Activated T-helper 17 cell treated with anti-CD3 and anti-CD28 coated beads, Interleukin-2, amount 50 U/mL, for 72 hours (primary cell): ENCODE measurements at places on chromosomes 6 and 20. TPM values are rescaled to one million over a fixed set of nuclear protein-coding genes. Genes with fewer than 3 reads are reported as not detected.

Gene SRSF12
- 1.1 TPM for total RNA-seq

Gene MRPL18
- total RNA-seq, result 124 TPM

Gene BNIP5
- not detected for total RNA-seq

Gene C6orf141
- not detected for total RNA-seq

Gene GCNT2
- total RNA-seq, result 0.73 TPM

Gene MAFB
- total RNA-seq, result not detected

Gene BPIFB1
- not detected for total RNA-seq

Gene EEF1A2
- total RNA-seq, result 0.80 TPM

Gene CRISP3
- total RNA-seq, result not detected

Gene SYS1
- 32.9 TPM for total RNA-seq

Gene TDRD6
- not detected for total RNA-seq

Gene OR2B6
- total RNA-seq, result not detected

Gene SEL1L2
- not detected for total RNA-seq

Gene C20orf144
- 0.26 TPM for total RNA-seq

Gene TEAD3
- total RNA-seq, result 1.8 TPM

Gene TMC2
- total RNA-seq, result not detected

DNA sequence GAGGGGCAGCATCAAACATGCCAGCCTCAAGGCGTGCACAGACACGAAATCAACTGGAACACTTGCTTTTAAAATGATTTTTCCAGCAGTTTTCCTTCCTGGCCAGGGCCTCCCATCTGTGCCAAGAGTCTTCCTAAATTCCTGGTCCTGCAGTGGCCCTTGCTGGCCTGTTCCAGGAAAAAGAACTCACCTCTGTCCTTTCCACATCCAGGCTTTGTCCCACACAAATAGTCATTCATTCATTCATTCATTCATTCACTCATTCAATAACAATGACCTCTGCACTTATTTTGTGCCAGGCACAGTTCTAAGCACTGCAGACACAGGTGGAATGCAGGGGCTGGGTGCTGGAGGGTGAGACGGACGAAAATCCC, 89.0 kb upstream of the CCDC167 start:
- no peak for ATAC-seq

DNA sequence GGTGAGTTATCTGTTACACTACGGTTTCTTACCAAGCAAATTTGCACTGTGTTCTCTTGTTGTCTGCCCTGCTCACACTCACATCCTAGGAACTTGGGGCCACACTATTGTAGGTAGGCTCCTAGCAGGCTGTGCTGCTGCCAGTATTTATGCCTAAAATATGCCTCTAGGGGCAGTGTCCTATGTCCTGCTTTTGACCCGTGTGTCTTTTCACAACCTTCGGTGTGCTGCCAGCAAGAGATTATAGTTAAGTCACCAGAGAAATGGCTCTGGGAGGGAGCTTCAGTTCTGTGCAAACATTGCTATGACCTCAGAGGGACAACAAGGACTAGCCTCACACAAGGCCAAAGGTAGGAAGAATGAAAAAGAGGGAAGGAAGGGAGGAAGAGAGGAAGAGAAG, 8.9 kb upstream of the TAAR5 start:
- ATAC-seq, result no peak

DNA sequence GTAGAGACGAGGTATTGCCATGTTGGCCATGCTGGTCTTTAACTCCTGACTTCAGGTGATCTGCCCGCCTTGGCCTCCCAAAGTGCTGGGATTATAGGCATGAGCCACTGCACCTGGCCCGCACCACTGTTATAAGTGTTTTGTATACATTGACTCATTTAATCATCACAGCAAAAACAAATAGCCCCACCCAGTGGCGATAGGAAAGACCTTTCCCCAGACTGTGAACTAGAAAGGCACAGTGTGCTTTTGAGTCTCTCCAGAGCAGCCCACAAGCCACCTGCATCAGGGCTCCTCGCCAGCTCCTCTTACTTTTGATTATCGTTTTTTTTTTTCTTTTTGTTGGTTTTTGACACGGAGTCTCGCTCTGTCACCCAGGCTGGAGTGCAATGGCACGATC, 27.9 kb upstream of the ZFP64 start:
- ATAC-seq, result no peak

- ATAC-seq, result no peak
Measured at GRCh38 chr6:160899671-160900430, 91.7 kb upstream of the MAP3K4 start.

GRCh38 chr20:59810449-59811187, 122.8 kb downstream of the SYCP2 start:
- no peak for ATAC-seq

GRCh38 chr6:147752689-147753403, 244.4 kb downstream of the SAMD5 start:
- no peak for ATAC-seq

DNA sequence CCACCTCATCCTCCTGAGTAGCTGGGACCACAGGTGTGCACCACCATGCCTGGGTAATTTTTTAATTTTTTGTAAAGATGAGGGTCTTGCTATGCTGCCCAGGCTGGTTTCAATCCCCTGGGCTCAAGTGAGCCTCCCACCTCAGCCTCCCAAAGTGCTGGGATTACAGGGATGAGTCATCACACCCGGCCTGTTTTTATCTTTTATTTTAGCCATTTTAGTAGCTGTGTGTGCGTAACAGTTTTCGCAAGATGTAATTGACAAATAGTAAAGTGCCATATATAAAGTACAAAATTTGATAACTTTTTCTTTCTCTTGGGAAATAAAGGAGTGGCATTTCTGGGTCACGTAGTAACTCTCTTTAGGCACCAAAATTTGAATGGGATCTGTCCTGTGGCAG, 21.4 kb downstream of the SNAI1 start:
- ATAC-seq, result no peak

- ATAC-seq, result peak; percentile 4
Measured at GRCh38 chr6:166626177-166627032, 646 bp downstream of the RPS6KA2 start.

DNA sequence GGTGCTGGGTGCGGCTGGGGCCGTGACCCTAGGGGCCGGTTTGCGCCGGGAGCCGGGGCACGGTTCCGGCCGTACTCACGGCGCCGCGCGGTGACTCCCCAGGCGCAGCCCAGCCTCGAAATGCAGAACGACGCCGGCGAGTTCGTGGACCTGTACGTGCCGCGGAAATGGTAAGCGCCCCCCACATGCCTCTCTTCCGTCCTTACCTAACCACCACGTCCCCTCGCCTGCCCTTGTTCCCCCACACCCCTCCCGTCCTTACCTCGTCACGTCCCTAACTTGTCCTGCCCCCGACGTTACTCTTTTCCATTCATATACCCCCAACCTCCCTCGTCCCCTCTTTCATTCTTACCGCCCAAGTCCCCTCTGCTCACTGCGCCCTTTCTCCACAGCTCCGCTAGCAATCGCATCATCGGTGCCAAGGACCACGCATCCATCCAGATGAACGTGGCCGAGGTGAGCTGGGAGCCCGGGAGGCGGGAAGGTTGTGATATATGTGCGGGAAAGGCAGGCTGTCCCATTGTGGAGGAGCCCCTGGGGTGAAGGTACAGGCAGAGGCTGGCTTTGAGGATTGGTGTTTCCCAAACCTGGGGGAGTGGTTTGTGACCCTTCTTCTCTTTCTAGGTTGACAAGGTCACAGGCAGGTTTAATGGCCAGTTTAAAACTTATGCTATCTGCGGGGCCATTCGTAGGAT, 463 bp downstream of the RPS21 start:
- ATAC-seq, result no peak

GRCh38 chr6:136066005-136066404, 184.1 kb downstream of the MTFR2 start:
- ATAC-seq, result no peak

GRCh38 chr20:18992418-18992817, 178.8 kb downstream of the SCP2D1 start:
- ATAC-seq, result no peak

- ATAC-seq, result peak; percentile 70
Measured at GRCh38 chr6:36839749-36840431, 646 bp upstream of the CPNE5 start.

DNA sequence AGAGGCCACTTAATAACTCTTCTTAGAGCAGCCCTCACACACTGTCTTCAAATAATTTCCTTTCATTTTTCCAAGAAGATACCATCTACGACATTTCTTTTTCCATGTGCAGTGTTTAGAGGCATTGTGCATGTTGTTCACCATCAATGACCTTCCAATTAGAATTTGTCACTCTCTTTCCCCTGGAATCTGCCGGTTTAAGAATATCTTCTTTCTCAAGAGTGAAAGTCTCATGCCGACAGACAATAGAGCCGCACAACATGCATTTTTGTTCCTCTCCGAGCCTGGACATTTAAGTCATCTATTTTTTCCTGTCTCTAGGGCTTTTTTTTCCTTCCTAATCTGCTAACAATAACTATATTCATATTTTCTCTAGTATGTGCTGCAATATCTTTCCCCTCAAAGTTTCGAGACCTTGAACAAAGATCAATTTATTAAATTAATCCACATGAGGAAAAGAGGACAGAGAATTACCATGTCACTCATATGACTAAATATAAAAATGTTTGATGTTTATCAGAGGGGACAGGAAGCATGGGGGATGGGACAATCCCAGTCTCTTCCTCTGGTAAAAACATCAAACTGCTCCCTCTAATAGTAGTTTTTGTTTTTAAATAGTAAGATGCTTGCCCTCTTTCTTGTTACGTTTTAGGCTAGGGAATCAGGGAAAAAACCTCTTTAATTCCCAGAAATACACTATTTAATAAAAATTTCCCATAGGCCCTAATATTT, 893.4 kb downstream of the C6orf118 start:
- no peak for ATAC-seq

DNA sequence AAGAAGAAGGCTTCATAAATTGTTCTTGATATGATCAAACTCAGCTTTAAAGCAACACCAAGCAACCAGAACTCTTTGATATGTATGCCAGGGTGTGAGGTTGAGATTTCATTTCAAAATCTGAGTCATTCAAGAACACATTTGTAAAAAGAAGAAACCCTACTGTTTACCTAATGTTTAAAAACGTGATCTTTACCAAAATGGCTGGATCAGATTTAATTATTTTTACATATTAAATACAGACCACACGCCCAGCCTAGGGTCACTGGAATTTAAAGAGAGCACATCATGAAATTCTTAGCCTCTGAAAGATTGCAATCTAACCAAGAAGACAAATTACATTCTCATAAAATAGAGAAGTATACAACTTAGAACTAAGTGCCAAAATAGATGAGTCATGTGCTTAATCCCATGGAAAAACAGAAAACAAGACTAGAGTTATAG, 206.8 kb upstream of the SMLR1 start:
- ATAC-seq, result peak; percentile 48

GRCh38 chr6:72553531-72554511, 68.0 kb upstream of the KCNQ5 start:
- peak; percentile 84 for ATAC-seq

GRCh38 chr6:73631849-73632248, 21.9 kb downstream of the SLC17A5 start:
- ATAC-seq, result no peak

GRCh38 chr6:1770968-1771723, 161.4 kb downstream of the FOXC1 start:
- peak; percentile 94 for ATAC-seq

DNA sequence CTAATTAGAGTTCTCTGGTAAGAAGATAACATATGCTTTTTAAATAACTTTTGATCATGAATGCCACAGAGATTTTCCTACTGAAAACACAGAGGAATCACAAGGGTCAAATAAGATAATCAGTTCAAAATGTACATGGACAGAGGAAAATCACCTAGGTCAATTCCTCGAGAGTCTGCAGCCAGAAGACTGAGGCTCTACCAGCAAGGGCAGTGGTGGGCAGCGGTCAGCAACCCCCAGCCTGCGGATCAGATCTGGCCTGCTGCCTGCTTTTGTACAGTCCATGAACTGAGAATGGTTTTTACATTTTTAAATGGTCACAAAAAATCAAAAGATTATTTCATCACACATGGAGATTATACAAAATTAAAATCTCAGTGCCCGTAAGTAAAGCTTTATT, 79.0 kb downstream of the FYN start:
- ATAC-seq, result no peak

DNA sequence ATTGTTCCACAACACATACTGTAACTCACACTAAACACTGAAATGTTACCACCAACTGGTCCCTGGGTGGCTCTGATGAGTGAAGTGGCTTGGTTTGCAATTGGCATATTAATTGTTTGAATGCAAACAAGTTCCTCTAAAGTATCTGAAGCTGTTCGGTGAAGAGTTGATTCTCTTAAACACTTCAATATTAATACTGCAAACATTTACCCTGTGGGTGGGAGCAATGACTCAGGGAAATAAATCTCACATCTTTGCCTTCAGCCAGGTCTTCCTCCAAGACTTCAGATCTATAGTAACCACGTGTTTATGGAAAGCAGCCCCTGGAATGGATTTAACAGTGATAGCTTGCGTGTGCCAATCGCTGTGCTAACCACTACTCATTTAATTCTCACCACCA, 176.0 kb downstream of the MAFB start:
- no peak for ATAC-seq

DNA sequence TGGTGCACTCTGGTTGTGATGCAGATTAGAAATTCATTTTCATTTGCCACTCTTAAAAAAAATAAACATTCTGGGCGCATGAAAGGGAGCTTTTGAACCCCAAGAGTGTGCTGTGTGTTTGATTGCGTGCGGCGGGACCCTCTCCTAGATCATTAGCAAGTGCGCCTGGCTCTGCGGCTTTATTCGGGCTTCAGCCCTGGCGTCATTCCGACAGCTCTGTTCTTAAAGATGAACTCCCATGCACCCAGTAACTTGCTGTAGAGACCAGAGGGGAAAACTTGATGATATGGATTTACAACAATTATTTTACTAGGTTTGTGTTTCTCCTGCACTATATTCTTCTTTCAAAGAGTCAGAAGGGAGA, 48.9 kb upstream of the ARMC2 start:
- no peak for ATAC-seq

- ATAC-seq, result no peak
Measured at GRCh38 chr20:33826270-33826897, 15.2 kb downstream of the CHMP4B start.

- peak; percentile 95 for ATAC-seq
Measured at GRCh38 chr6:2542858-2543218, 207.9 kb downstream of the MYLK4 start.

GRCh38 chr20:11686820-11687543, 230.7 kb upstream of the BTBD3 start:
- ATAC-seq, result no peak

GRCh38 chr6:2196079-2196679, 49.2 kb downstream of the GMDS start:
- ATAC-seq, result peak; percentile 54

GRCh38 chr6:96787846-96788580, 49.3 kb downstream of the GPR63 start:
- no peak for ATAC-seq

DNA sequence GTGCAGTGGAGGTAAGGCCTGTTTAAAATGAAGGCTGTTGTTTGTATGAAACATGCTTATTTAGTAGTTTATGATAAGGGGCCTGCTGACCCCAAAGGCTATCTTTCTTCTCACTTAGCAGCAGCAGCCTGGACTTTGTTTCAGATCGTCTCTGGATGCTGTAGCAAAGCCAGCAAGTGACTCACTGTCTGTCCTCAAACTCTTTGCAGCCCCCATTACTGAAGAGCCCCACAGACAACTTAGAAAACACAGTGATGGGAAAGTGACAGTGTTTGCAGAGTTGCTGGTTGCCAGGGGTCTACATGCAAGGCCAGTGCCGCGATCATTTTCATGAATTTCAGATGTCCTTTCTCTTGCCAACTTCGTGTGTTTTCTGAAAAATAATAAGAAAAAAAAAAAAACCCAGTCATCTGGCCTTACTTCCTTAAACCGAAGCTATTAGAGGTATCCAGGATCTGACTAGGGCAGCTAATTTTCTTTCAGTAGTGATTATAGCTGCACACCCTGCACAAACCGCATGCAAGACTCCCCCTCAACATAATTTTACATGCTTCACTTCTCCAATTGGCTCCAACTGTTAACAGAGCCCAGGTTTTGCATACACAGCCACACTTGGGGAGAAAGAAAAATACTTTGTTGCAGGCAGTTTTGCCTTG, 11.6 kb upstream of the F13A1 start:
- no peak for ATAC-seq
